ENCODE measurements at places on chromosomes 2 and 18.
A peak's percentile ranks its signal among the peaks of the same experiment; 100 is the strongest.

- no peak for DNase-seq
These were observed 407.4 kb downstream of the NRXN1 start for GRCh38 chr2:50624506-50624905.

DNA sequence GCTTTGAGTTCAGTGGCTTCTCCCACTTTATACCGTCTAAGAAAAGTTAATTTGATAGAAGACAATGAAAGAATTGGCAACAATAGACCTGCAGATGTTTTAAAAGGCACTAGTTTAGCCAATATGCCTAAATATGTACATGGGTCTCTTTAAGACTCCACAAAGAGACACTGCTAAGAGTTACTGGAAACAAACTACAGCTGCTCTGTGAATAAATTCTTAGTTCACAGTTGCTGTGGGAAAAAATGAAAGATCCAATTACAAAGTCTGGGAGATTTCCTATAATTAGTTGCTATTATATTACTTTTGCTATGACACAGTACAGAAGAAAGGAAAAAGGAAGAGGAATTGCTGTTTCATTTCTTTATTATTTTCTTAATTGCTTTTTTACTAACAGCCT lies 34.3 kb downstream of the SCN9A start:
- DNase-seq: no peak

- DNase-seq: no peak
These were observed 153.3 kb downstream of the RAPGEF4 start for GRCh38 chr2:172888714-172889669.

DNA sequence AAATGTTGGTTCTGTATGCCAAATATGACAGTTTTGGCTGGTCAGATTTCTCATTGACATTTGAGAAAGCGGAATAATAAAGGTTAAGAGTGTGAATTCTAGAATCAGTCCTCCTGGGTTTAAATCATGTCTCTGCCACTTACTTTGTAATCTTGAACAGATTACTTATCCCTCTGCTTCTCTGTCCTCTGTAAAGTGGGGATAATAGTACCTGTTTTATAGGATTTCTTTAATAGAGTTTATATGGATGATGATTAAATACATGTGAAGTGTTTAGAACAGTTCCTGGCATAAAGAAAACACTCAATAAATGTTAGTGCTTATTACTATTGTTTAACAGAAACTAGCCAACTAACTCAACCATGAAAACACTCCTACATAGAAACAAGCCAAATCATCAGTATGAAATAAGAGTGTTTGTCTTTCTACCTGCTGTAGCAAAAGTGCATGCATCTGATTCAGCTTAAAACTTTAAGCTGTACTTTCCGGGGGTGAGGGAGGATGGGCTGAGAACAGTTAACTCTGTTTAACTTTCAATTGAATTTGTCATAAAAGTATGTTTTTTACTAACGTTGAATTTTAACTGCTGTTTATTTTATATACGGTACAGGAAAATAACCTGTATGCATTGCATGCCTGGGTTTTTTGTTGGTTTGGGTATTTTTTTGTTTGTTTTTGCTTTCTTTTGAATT lies 6.8 kb downstream of the HTR2B start:
- DNase-seq: peak; percentile 11

Data from T-helper 2 cell (primary cell).